ENCODE measurements at places on chromosomes 2 and 18.

- no peak for DNase-seq
Measured at GRCh38 chr2:238459081-238459629, 32.4 kb downstream of the ASB1 start.

GRCh38 chr18:78242806-78243205 is 736.8 kb upstream of the SALL3 start:
- no peak for DNase-seq

- DNase-seq: no peak
Measured at GRCh38 chr2:235711527-235711926, 217.7 kb downstream of the AGAP1 start.

DNA sequence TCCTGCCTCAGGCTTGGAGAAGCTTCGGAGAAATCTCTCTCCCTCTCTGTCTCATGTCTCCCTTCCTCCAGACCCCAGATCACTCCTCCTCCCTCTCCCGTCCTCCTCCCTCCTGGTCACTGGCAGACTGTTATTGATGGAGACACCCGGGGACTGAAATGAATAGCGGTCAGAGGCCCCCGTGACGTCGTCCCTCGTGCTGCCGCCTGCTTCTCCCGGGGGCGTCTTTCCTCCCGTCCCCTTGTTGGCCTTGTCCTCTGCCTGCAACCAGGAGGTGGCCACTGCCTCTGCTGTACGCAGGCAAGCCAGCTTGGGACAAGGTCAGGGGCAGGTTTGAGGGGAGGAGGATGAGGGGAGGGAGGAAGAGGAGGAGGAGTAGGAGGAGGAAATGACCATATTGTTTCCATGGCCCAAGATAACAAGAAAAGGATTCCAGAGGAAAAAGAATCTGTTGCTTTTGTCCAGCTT is 78.2 kb downstream of the CELF4 start:
- no peak for DNase-seq

DNA sequence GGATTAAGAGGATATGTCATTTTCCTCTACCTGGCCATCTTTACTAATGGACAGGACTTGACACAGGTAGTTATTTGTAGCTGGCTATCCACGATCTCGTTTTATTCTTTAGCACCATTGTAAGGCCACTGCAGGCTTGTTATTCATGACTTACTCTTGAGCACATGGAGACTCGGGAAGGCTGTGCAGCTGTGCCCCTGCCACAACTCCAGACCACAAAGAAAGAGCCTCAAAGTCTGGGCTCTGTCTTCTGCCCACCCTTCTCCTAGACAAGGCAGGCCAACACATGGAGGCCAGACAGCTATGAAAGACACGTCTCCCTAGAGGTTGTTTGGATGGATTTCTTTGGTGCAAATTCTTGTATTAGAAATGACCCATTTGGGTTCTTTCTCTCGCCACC is 133.8 kb downstream of the NAPG start:
- DNase-seq: no peak

DNA sequence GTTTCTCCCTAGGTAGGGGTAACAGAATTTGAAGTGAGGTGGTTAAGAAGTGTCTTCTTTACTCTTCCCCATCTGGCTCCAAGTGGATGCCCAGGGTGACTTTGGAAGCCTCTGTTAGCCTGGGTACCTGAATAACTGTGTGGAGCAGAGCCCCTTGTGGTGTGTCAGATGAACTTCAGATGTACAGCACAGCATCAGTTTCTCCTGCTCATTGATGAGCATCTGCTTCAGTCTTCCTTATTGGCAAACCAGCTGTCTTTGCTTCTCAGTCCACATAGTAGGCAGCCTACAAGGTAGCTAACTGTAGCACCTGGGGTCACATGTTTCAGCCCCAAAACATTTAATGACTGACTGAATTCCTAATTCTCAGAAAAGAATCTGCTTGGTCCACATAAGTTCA is 56.2 kb upstream of the ATP8B1 start:
- no peak for DNase-seq

DNA sequence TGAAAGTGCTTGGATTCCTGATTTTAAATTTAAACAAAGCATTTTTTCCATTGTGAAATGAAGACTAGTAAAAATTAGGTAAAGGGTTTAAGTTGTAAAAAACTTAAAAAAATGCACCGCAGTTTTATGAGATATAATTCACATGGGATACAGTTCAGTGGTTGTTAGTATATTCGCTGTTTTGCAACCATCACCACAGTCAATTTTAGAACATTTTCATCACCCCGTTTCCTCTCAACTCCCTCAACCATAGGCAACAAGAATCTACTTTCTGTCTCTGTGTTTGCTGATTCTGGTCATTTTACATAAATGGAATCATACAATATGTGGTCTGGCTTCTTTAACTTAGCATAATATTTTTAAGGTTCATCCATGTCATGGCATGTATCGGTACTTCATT is 4.0 kb downstream of the DGKD start:
- DNase-seq: no peak

DNA sequence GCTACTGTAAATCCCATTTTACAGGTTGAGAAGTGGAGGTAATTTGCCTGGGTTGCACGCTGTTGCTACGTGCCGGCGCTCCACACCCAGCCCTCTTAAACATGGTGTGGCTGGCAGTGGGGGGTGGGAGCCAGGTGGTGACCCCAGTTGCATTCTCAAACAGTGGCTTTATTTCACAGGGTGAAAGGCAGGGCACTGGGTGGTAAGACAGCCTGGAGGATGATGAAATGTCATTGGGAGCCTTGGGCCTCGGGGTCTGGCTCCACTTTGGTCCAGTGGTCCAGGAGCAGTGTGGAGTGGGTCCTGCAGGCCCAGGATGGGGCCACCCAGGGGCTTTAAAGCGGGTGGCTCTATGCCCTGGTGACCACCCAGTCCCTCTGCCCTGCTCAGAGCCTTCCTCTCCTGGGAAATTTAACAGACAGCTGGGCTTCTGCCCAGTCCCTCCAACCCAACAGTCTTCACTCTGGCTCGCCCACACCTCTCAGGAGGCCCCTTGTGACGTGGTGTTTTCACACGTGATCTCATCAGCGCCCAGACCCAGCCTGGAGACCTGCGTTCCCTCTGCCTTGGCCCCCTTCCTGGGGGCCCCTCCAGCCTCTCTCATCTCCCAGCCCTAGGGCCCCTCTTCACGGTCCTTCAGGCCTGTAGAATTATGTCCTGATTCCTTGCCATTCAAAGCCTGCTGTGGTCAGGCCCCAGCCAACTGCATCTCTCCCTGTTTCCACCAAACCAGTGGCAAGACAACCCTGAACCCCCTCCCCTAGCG is 92.5 kb downstream of the INHBB start:
- DNase-seq: no peak

- peak; percentile 41 for DNase-seq
Measured at GRCh38 chr2:62038975-62039771, 133.7 kb downstream of the COMMD1 start.

GRCh38 chr18:74742573-74743243 is 145.0 kb downstream of the ZNF407 start:
- no peak for DNase-seq

GRCh38 chr2:36270758-36271157 is 84.8 kb upstream of the CRIM1 start:
- DNase-seq: no peak

DNA sequence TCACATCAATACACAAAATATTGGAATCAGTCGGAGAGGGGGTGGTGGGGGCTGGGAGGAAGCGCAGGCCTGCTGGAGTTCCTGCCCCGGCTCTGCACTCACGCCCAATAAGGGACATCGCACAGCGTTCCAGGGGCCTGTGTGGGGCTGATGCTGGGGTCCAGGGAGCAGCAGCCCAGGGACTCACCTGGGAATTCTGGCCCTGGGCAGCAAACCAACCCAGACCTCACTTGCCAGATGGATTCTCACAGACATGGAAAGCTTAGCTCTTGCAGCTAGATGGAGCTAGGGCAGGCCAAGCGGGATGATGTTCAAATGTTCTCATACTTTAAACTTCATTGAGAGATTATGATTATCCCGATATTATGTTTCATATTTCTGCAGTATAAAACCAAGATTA is 266.6 kb upstream of the TANK start:
- DNase-seq: no peak

- no peak for DNase-seq
Measured at GRCh38 chr2:168613551-168613950, 157.5 kb downstream of the CERS6 start.

- DNase-seq: no peak
Measured at GRCh38 chr2:61679096-61679495, 140.9 kb upstream of the XPO1 start.
